Mucosa of gallbladder (tissue), 1 donor: ENCODE measurements at places on chromosomes 2 and 18. TPM values are rescaled to one million over a fixed set of nuclear protein-coding genes. Genes with fewer than 3 reads are reported as not detected.

The TLX2 gene
- total RNA-seq = 0.12 TPM

The WNT6 gene
- 1.5 TPM for total RNA-seq

The SNED1 gene
- 40.9 TPM for total RNA-seq

The CDKL4 gene
- 1.1 TPM for total RNA-seq

The HOXD11 gene
- total RNA-seq = not detected

The SP110 gene
- 16.2 TPM for total RNA-seq

The LYG2 gene
- not detected for total RNA-seq

The CERS6 gene
- total RNA-seq = 22.4 TPM

The SERPINB10 gene
- total RNA-seq = not detected

The SLC19A3 gene
- 87.4 TPM for total RNA-seq

The STARD7 gene
- 117 TPM for total RNA-seq

The TSPYL6 gene
- not detected for total RNA-seq

The RASGRP3 gene
- total RNA-seq = 7.4 TPM

The VIT gene
- total RNA-seq = 1.5 TPM

The MPP4 gene
- not detected for total RNA-seq

The GAREM1 gene
- 10.7 TPM for total RNA-seq

The KIF5C gene
- 3.5 TPM for total RNA-seq

The ALK gene
- total RNA-seq = 0.20 TPM

The PSMA8 gene
- not detected for total RNA-seq

The TTC39C gene
- 55.4 TPM for total RNA-seq

The ALKAL2 gene
- 69.5 TPM for total RNA-seq

The CNGA3 gene
- total RNA-seq = not detected
